Motor neuron (in vitro differentiated cells): ENCODE measurements at places on chromosomes 11 and 22. TPM values are rescaled to one million over a fixed set of nuclear protein-coding genes. Genes with fewer than 3 reads are reported as not detected.

ACRV1 gene
- total RNA-seq: 0.21 and 0.60 TPM in 2 replicates

FOLR2 gene
- not detected in 2 replicates for total RNA-seq

DNAJB13 gene
- 1.0 TPM in 1 of 2 replicates, not detected in the other for total RNA-seq

UEVLD gene
- total RNA-seq: 39.6 and 49.4 TPM in 2 replicates

DNA sequence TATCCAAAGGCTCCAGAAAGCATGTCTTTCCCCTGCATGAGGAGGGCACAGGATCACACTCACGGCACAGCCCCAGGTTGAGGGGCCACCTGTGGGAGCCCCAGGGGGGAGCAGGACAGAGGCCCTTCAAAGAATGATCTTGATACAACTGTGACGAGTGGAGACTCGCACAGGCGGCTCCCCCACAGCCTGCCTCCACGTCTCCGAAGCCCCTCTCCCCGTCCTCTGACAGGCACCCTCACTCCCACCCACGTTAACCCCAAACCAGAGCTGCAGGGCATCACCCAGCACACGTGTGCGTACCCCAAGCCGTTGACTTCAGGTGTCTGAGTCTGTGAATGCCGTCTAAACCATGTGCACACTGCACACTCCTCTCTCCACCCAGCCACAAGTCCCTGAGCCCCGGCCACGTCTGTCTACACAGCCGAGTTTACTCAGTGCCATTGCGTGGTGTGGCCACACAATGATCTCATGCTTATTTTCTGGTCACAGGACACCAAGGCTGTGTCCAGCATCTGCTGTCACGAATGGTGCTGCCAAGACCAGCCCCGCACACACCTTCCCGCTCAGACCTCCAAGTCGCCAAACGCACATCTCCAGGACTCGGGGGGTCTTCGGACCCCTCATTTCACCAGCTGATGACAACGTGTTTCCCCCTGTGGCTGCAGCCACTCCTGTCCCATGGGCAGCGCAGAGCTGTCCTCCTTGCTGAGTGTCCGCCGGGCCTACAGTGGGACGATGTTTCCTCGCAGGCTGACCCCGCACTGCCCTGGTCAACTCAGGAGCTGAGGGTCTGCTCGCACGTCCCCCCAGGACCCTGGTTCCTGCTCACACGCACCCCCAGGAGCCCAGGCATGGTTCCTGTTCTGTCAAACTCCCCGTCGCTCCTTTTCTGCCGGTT lies 251.2 kb downstream of the BRD1 start:
- ATAC-seq: no peak

GRCh38 chr22:49431551-49431950 lies 396.1 kb downstream of the BRD1 start:
- ATAC-seq: no peak

GRCh38 chr11:100823360-100823759 lies 136.3 kb downstream of the ARHGAP42 start:
- ATAC-seq: no peak

GRCh38 chr22:44047891-44048301 lies 23.8 kb downstream of the PARVB start:
- ATAC-seq: no peak

GRCh38 chr22:33330534-33330933 lies 272.4 kb upstream of the SYN3 start:
- no peak for ATAC-seq

GRCh38 chr22:27973846-27974245 lies 54.8 kb upstream of the PITPNB start:
- no peak for ATAC-seq

DNA sequence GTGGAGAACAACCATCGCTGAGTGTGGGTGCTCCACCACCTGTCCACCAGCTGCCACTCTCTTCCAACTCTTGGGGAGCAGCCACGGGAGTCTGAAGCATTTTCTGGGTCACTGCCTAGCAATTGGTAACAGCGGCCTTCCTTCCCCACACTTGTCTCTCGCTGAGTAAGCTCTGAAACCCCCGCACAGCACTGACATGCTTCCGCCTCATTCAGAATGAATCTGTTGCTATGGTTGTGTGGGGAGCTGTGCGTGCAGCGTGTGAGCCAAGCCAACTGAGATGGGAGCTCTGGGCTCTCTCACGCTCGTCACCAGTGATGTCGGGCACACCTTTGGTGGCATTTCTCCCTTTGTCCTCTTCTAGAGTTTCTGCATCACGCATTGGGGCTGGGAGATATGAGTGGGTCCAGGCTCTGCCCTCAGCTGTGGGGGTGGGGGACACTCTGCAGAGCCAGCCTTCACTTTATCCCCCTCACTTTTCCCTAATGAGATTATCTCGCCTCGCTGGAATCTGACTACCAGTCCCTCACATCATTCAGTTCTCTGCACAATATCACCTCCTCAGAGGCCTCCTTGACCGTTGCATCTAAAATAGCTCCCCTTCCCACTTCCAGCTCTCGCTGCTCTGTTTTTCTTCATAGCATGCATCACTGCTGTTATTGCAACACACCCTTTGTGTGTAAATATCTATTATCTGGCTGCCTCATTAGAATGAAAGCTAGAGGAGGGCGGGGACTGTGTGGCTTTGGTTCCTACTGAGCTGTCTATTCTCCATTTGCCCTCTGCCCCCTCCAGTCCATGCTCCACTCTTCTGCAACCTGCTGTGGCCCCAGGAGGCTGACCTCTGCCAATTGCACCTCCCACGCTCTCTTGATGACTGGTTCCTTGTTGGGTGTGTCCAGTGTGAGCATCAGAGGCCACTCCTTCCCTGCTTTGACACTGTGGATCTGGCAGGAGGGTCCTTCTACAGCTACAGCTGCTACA lies 569.9 kb upstream of the CADM1 start:
- peak; percentile 62 for ATAC-seq

- ATAC-seq: no peak
Measured at GRCh38 chr11:65423516-65424204, 1.1 kb downstream of the NEAT1 start.

- peak; percentile 25 for ATAC-seq
Measured at GRCh38 chr22:21044931-21045584, 688 bp upstream of the LRRC74B start.

DNA sequence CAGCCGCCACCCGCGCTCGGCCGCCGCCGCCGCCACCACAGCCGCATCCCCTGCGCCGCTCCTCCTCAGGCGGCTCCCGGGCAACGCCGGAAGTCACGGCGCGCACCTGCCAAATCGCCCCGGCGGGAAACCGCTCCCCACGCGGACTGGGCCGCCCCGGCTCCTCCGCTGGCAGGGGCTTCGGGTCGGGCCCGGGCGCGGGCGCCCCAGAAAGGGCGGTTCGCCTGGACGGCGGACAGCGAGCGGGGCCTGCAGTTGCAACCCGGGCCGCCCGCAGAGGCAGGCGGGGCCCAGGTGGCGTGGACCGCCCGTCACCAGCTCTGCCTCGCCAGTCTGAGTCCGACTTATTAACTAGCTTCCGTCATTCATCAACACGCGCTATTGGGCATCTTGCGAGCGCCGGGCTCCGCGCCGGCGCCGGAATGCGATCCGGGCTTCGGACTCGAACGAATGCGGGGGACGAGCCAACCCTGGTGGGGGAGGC lies at the start of gene HIRA:
Gene HIRA, minus strand, starts transcription at position 85 of the 484 bp plus-strand sequence. CDS start 257 bp downstream, outside the sequence.
- peak; percentile 69 for ATAC-seq

DNA sequence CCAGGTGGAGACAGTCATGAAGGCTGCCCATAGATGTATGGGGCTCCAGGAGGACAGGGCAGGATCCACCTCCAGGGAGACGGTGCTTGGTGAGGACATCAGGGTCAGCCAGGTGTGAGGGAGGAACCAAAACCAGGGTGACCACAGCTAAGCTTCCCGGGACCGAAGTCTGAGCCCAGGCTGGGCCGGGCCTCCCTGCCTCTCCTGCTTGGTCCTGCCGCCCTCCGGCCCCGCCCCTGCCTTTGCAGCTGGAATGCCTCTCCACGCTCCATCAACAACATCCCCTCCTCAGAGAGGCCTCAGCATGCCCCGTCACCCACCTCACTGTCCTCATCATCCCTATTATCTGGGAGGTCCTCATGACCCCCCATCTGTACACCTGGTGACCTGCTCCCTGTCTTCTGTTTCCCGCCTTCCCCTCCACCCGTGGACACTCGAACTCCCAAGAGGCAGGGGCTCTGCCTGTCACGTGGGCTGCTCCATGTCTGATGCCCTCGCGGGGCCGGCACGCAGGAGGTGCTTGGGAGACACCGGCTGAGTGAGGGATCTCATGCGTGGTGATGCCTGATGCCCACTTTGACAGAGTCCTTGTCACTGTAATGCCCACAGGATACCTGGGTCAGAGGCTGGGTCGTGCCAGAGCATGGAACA lies 59.4 kb downstream of the RTL6 start:
- no peak for ATAC-seq

DNA sequence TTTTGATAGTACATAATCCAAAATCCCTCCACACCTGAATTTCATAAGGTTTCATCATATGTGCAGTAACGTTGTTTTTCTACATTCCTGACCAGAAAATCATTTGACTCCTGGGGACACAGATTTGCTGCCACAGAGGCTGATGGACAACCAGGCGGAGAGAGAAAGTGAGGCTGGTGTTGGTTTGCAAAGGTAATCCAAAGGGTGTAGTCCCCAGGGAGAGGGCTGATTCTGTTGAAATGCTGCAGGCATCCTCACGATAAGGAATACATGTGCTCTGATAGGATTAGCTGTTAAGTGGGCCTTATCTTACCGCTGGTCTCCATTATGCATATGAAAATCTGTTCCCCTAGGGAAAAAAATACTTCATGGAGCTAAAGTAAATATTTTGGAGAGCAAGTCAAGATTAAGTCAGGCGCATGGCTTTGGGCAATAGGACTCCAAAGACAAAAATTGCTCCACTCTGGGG lies 8.1 kb downstream of the APOL6 start:
- ATAC-seq: no peak

DNA sequence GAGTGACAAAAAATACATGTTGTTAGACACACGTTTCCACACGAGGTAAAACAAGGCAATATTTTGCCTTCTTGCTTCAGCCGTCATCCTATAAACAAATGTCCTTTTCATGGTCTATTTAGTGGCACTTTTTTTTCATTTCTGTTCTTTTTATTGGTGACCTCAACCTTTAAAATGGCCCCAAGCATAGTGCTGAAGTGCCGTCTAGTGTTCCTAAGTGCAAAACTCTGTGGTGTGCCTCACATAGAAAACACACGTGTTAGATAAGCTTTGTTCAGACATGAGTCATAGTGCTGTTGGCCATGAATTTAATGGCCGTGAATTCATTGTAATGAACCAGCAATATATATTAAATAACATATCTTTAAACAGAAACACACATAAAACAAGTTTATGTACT lies 15.6 kb downstream of the OVCH2 start:
- ATAC-seq: peak; percentile 61
